ENCODE measurements at places on chromosomes 12 and 14. TPM values are rescaled to one million over a fixed set of nuclear protein-coding genes. Genes with fewer than 3 reads are reported as not detected.

The PROX2 gene
- polyA plus RNA-seq: not detected

The GDF3 gene
- polyA plus RNA-seq: 0.32 TPM

The RD3L gene
- polyA plus RNA-seq: 39.6 TPM

The SPTSSA gene
- 19.9 TPM for polyA plus RNA-seq

The DPY19L2 gene
- polyA plus RNA-seq: 28.1 TPM

The SLCO1B3 gene
- not detected for polyA plus RNA-seq

The PTGDR gene
- 0.32 TPM for polyA plus RNA-seq

The TPH2 gene
- not detected for polyA plus RNA-seq

The CCDC77 gene
- polyA plus RNA-seq: 3.1 TPM

The PCED1B gene
- 1.3 TPM for polyA plus RNA-seq

The HOXC13 gene
- polyA plus RNA-seq: not detected

The TCL1B gene
- polyA plus RNA-seq: not detected

The POLE2 gene
- 0.81 TPM for polyA plus RNA-seq

The SAMD4A gene
- 57.2 TPM for polyA plus RNA-seq

The SYT1 gene
- 0.20 TPM for polyA plus RNA-seq

The GOLT1B gene
- 16.8 TPM for polyA plus RNA-seq

The FAIM2 gene
- 37.4 TPM for polyA plus RNA-seq

The ASB8 gene
- polyA plus RNA-seq: 33.4 TPM

The C12orf42 gene
- polyA plus RNA-seq: not detected

The GLT8D2 gene
- polyA plus RNA-seq: 9.9 TPM

The SIVA1 gene
- 201 TPM for polyA plus RNA-seq

The KRT73 gene
- not detected for polyA plus RNA-seq

The ACSS3 gene
- polyA plus RNA-seq: 11.7 TPM

The CCDC197 gene
- polyA plus RNA-seq: not detected

The LRTM2 gene
- not detected for polyA plus RNA-seq
